T-helper 1 cell treated with Interleukin-12 subunit alpha and Interleukin-12 subunit beta and Interleukin-4 antibody, amounts not matched to agents 30 ng/mL and 1 ng/mL, for 36 hours (primary cell): ENCODE measurements at places on chromosomes 1 and 21. TPM values are rescaled to one million over a fixed set of nuclear protein-coding genes. Genes with fewer than 3 reads are reported as not detected.

KRTAP15-1 gene
- total RNA-seq = not detected in 2 replicates

GJA8 gene
- total RNA-seq = not detected in 2 replicates

IGFN1 gene
- total RNA-seq = not detected in 2 replicates

NBPF20 gene
- 1.4 and 1.5 TPM in 2 replicates for total RNA-seq

PTGS2 gene
- total RNA-seq = 0.17 and 0.32 TPM in 2 replicates

ZNF697 gene
- total RNA-seq = 0.69 and 0.73 TPM in 2 replicates

TNNI3K gene
- not detected in 2 replicates for total RNA-seq

SH3BGRL3 gene
- total RNA-seq = 739 and 749 TPM in 2 replicates

CELSR2 gene
- total RNA-seq = 4.2 and 4.4 TPM in 2 replicates

EVI5 gene
- total RNA-seq = 1.3 and 1.4 TPM in 2 replicates

OR2G6 gene
- not detected in 2 replicates for total RNA-seq

CRYAA gene
- not detected in 2 replicates for total RNA-seq

CELA2A gene
- not detected in 2 replicates for total RNA-seq

SWT1 gene
- 3.5 and 3.9 TPM in 2 replicates for total RNA-seq

CCDC17 gene
- total RNA-seq = 4.7 and 5.3 TPM in 2 replicates

C4BPB gene
- 11.5 and 15.6 TPM in 2 replicates for total RNA-seq

HLCS gene
- total RNA-seq = 16.2 and 18.1 TPM in 2 replicates

SELL gene
- 330 and 338 TPM in 2 replicates for total RNA-seq

S100A9 gene
- 2.4 and 3.9 TPM in 2 replicates for total RNA-seq

CELA3A gene
- not detected in 2 replicates for total RNA-seq

F11R gene
- total RNA-seq = 17.4 and 19.7 TPM in 2 replicates

ELF3 gene
- 0.41 and 0.61 TPM in 2 replicates for total RNA-seq

DIO1 gene
- total RNA-seq = not detected in 2 replicates

CLCA2 gene
- total RNA-seq = not detected in 2 replicates

MIS18A gene
- 17.0 and 20.8 TPM in 2 replicates for total RNA-seq

ADAM30 gene
- total RNA-seq = not detected in 2 replicates

TMEM200B gene
- total RNA-seq = 0.07 TPM in 1 of 2 replicates, not detected in the other

RHOU gene
- 8.8 TPM in 2 replicates for total RNA-seq

ADAMTS1 gene
- total RNA-seq = 7.1 and 7.4 TPM in 2 replicates

RSPH1 gene
- not detected in 2 replicates for total RNA-seq

CA14 gene
- not detected in 2 replicates for total RNA-seq
